ENCODE measurements at places on chromosomes 6 and 20.

DNA sequence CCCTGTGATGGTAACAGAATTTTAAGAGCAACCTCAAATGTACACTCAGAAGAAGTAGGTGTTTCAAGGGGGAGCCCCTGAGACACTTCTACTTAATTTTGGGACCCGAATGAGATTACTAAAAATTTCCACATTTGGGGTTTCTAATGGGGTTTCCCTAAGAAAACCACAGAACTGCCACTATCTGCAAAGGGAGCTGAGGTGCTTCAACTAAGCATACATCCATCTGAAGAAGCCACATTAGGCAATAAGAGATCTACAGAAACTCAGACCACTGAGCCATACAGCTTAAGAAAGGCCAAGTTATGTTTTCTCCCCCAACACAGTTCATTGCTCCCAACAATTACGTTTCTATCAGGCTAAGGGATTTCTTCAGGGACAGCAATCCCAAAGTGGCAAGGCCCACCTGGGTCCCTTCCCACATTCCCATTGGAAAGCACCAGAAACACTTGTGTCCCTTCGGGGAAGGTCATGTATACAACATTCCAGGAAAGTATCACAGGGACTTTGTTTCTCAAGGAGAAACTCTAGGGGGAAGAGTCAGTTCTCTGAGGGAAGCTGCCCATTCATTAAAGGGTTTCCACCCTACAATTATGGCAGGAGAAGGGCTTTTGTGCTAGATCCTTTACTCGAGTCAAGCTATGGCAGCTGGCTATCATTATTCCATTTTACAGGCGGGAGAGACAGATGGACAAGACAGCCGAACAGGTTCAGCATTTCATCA lies 5.0 kb downstream of the BCL2L1 start:
- DNase-seq: no peak

GRCh38 chr6:37177935-37178517 lies 8.1 kb downstream of the PIM1 start:
- DNase-seq: no peak

DNA sequence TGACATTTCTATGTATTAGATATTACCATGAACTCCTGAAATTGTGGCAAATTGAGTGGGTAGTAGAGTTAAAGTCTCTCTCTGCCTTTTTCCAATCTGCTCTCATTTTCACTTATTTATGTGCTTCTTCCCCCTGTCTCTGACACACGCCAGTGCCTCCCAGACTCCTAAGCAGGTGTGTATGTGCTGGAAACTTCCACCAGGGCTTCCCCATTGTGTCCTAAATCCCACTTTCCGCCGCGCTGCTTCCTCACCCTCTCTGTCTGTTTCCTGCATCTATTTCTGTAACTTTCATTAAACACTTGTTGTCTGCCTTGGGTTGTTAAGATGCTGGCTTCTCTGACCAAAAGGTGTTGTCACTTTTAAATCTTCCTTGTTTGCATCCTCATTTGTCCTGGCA lies 97.6 kb upstream of the HDGFL1 start:
- DNase-seq: no peak

DNA sequence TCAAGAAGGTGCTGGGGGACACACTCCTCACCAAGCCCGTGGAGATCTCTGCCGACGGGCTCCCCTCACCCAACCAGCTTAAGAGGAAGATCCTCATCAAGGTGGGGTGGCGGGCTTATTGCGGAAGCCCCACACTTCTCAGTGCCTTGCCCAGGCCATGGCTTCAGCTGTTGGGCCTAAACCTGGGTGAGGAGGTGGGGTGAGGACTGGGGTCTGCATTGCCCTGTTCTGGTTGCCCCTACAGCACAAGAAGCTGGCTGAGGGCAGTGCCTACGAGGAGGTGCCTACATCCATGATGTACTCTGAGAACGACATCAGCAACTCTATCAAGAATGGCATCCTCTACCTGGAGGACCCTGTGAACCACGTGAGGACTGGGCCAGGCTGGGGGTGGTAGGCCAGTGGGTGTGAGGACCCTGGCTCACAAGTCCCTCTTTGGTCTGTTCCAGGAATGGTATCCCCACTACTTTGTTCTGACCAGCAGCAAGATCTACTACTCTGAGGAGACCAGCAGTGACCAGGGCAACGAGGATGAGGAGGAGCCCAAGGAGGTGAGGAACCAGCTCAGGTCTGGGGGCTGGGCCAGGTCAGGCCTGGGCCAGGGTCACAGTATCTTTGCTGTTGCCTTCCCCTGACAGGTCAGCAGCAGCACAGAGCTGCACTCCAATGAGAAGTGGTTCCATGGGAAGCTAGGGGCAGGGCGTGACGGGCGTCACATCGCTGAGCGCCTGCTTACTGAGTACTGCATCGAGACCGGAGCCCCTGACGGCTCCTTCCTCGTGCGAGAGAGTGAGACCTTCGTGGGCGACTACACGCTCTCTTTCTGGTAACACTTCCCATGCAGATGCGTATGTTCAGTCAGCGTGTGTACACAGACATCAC lies 27.9 kb downstream of the PLCG1 start:
- no peak for DNase-seq

- DNase-seq: no peak
Observed at GRCh38 chr6:111722179-111722731, 116.6 kb upstream of the TRAF3IP2 start.

DNA sequence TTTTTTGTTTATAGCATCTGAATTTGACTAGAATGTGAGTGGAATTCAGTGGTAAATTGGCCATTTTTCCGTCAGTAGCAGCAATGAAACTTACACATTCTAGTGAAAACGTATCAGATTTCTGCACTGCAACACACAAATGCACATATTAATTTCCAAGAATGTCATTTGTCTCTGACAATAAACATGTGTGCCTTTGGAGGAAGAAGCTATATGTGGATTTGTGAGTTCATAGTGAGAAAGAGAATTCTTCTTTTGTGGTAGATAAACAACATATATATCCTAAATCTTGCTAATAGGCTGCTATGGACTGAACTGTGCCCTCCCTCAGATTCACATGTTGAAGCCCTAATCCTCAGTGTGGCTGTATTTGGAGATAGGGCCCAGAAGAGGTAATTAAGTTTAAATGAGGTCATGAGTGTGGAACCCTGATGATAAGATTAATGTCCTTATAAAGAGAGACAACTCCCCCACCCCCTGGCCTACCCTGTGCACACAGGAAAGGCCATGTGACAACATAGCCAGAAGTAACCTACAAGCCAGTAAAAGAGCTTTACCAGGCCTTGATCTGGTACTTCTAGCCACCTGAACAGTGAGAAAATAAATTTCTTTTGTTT lies 200.2 kb upstream of the EYA4 start:
- no peak for DNase-seq

- DNase-seq: no peak
Observed at GRCh38 chr6:85678026-85678601, 35.4 kb upstream of the SYNCRIP start.

- no peak for DNase-seq
Observed at GRCh38 chr6:355373-356208, 36.0 kb upstream of the IRF4 start.

DNA sequence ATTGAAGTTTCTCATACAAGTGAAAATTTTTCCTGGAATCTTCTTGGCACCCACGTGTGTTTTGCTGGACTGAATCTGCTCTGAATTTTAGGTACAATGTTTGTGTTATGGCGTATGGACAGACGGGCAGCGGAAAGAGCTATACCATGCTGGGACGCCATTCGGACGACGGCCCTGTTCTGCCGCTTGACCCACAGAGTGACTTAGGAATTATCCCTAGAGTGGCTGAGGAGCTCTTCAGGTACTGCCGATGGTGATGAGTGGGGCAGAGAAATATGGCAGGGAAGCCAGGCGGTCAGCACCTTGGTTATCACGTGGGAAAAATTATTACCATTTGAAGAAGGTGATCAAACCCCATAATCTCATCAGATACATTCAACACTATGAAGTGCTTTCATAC lies 36.3 kb downstream of the KIF25 start:
- no peak for DNase-seq

DNA sequence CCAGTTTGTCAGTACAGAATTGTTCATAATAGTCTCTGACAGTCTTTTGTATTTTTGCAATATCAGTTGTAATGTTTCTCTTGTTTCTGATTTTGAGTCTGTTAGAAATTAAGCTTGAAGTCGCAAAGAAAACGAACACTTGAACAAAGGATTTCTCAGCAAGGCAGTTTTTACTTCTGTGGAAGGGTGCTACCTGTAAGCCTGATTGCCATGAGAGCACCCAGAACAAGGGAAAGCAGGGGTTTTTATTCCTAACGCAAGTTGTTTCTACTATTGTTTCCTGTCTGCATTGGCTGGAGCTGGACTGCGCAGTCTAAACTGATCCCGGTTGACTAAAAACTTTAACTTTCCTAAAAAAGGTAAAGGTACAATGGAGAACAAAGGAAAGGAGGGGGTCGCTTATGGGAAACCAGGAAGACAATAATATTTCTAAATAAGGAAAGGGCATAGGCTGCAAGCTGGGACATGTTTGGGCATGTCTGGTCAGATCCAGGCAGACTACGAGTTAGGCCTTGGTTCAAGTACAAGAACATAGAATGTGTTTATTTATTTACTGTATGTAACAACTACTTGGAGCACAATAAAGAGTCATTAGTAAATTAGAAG lies 28.5 kb downstream of the HLA-B start:
- no peak for DNase-seq
